ENCODE measurements at places on chromosomes 2 and 18. TPM values are rescaled to one million over a fixed set of nuclear protein-coding genes. Genes with fewer than 3 reads are reported as not detected.
A peak's percentile ranks its signal among the peaks of the same experiment; 100 is the strongest.

GRCh38 chr2:227219312-227220105 is 55.1 kb downstream of the COL4A3 start:
- H3K36me3 ChIP-seq, result no peaks in the 10 kb centered on the region
- no peaks in the 10 kb centered on the region for H3K27me3 ChIP-seq
- H3K27ac ChIP-seq, result no peak overlapping the region
- DNase-seq, result no peak
- H3K4me1 ChIP-seq, result peaks cover 7% of the 10 kb centered on the region
- no peak overlapping the region for H3K4me3 ChIP-seq

DNA sequence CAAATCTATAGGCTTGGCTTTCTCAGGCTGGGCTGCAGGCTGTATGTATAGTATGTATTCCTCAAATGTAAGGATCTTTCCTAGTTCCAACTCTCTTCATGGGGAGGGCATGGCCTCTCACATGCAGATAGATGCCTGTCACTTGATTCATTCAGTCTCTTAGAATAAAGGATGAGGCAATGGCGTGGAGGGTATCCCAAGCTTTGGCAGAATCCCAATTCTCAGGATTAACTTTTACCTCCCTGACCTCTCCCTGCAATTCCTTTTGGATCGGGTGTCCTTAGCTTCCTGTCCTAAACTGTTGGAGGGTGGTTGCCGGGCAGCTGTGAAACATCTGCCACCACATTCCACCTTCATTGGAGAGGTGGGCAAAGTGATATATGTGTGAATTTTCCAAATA is 80.3 kb downstream of the INSIG2 start:
- H3K4me1 ChIP-seq, result no peaks in the 10 kb centered on the region
- no peaks in the 10 kb centered on the region for H3K27me3 ChIP-seq
- no peaks in the 10 kb centered on the region for H3K36me3 ChIP-seq
- H3K27ac ChIP-seq, result no peak overlapping the region

DNA sequence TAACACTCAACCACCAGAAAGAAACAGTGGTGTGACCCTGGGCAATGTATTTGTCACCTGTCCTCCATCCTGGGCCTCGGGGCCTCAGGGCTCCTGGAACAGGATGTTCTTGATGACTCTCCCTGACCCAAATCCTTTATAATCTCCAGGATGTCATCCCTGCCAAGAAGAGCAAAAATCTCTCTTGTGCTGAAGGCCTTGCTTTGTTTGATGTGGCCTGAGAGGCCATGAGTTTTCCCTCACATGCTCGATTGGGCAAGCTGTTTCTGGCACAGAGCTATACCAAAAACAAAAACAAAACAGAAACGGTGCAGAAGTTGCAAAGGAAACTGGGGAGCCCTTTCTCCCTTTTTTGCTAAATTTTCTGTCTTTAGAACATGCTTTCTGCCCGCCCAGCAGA is 35.7 kb upstream of the ST3GAL5 start:
- H3K4me1 ChIP-seq, result peaks cover 14% of the 10 kb centered on the region
- no peak overlapping the region for H3K27ac ChIP-seq
- no peaks in the 10 kb centered on the region for H3K27me3 ChIP-seq
- no peaks in the 10 kb centered on the region for H3K36me3 ChIP-seq

DNA sequence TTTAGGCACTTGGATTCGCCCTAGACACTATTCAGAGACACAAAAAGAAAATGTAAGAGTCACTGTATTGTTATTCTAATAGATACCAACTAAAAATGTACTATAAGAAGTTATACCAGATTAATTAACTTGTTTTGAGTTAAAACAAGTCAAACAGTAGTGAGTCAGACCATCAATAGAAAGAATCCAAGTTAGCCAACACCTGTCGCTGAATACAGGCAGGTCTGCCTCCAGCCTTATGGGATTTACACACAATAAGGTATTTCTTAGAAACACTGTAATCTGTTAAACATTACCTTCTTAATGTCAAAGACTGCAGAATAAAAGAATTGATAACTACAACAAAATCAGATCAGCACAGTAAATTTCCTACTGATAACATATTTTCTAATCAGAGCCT is 181.4 kb downstream of the DYM start:
- no peak overlapping the region for H3K27ac ChIP-seq
- H3K27me3 ChIP-seq, result no peaks in the 10 kb centered on the region
- DNase-seq, result no peak
- H3K4me3 ChIP-seq, result no peak overlapping the region
- peaks cover 26% of the 10 kb centered on the region for H3K4me1 ChIP-seq

DNA sequence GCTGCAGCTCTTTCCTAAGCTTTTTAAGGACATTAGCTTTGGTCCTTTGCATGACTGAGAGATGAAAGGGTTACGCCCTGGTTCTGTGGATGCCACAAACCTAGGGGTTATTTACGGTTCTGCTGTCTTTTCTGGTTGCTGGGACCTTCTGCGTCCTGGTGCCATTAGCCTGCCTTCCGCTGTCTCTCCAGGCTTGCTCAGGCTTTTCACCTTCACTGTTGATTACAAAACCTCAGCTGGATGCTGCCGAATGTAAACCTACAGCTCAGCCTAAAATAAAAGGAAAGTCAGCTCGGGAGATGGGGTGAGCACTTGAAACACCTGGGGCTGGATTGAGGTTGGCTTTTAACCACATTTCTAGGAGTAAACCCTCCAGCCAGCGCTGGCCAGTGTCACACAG is 130.9 kb upstream of the ARHGAP28 start:
- no peaks in the 10 kb centered on the region for H3K27me3 ChIP-seq
- DNase-seq, result no peak
- no peaks in the 10 kb centered on the region for H3K36me3 ChIP-seq
- no peaks in the 10 kb centered on the region for H3K4me1 ChIP-seq
- H3K27ac ChIP-seq, result no peak overlapping the region

DNA sequence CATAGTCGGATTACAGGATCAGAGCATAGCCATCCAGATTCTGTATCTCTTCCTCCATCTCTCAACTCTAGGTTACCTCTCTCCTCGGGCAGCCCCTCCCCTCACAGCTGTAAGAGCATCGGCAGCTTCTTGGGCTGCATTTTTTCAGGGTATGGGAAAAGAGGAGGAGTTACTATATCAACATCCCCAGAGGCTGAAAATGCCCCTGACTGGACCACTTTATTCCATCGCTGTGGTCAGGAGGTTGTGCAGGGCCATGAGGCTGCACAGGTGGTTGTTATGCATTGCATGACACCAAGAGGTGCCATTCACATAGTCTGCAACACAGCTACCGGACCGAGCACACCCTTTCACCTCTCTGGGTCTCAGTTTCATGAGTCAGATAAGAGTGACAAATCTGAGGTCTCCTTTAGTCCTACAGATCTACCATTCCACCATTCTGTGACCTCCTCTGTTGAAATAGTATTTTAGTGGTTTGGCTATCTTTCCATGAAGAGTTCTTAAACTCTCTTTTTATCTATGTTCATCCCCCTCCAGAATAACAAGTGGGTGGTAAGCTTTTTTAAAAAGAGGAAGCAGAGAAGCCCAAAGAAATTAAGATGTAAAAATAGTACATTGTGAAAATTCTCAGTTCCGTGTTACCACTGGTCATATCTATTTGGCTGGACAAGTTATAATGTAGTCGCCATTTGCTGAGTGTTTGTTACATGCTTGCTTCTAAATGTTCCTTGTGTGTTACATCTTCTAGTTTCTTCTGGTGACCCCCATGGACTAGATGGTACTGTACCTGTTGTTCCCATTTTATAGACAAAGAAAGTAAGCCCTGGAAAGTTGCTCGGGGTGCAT is 56.6 kb upstream of the SLC1A4 start:
- H3K4me3 ChIP-seq, result no peak overlapping the region
- no peaks in the 10 kb centered on the region for H3K4me1 ChIP-seq
- no peaks in the 10 kb centered on the region for H3K36me3 ChIP-seq

DNA sequence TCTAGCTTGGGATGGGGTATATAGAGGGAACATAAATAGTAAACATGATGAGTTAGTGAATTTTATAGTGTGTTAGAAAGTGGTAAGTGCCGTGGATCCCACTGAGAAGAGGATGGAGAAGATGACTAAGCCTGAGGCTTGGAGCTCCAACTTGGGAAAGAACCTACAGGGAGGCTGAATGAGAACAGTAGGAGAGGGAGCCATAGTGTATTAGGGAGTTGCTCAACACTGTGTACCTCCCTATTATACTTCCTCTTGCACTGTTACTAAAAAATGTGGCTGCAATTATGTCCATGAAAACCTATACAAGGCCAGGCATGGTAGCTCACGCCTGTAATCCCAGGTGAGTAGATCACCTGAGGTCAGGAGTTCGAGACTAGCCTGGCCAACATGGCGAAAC is 2.9 kb upstream of the SLC19A3 start:
- no peak overlapping the region for H3K4me3 ChIP-seq
- H3K27me3 ChIP-seq, result peaks cover 7% of the 10 kb centered on the region
- H3K27ac ChIP-seq, result no peak overlapping the region
- no peaks in the 10 kb centered on the region for H3K36me3 ChIP-seq
- DNase-seq, result no peak

DNA sequence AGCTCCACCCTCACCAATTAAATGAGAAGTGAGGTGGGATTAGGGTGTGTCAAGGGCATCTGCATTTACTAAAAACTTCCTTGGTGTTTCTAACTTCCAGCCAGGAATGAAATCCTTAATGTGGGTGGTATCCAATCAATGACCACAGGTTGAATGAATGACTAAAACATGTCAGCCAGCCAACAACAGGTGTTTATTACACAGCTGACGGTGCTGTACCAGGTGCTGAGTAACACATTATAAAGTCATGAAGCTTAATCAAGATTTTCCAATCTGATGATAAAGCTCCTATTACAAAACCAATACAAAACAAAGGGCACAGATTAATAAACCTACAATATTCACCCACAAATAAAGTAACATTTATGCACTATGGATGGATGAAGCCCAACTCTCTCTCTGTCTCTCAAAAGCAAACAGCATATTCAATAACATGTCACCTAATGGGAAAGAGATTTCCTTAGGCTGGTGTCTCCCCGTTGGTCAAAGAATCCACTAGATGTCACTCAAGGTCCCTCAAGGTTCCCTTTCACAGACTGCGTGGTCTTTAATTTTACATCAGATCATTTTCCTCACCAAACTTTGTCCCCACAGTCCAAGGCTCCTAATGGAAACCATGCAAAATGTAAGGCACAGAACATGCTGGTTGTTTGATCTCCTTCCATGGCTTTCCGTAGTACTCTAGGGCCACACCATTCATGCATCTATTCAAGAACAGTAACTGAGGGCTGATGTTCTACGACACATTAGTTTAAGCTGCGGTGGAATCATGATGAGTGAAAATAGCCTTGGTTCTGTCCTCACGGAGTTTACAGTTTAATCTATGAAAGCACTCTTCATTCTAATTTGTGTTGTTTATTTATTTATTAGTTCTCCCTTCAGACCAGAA is 6.4 kb upstream of the PTPN4 start:
- peak; percentile 54 for DNase-seq
- no peaks in the 10 kb centered on the region for H3K27me3 ChIP-seq
- no peak overlapping the region for H3K4me3 ChIP-seq

DNA sequence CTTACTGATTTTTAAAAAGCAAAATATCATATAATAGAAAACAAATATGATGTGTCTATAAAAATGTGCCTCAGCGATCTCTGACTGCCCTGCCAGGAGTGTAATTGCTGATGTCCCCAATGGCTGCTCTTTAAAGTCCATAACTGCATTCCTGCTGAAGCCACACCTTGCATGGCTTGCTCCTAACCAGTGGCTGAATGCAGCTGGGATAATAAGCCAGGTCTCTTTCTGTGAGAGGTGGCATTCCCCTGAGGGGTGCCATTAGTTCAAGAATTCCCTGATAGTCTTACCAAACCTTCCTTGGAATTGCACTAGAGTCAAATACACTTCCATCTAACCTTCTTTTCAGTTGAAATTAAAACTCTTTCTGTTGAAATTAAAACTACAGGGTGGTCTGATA is 125.8 kb upstream of the ZNF804A start:
- no peak overlapping the region for H3K4me3 ChIP-seq
- H3K4me1 ChIP-seq, result no peaks in the 10 kb centered on the region
- H3K27ac ChIP-seq, result no peak overlapping the region
- H3K36me3 ChIP-seq, result no peaks in the 10 kb centered on the region

GRCh38 chr2:180787330-180787729 is 193.1 kb upstream of the UBE2E3 start:
- no peak for DNase-seq
- H3K4me1 ChIP-seq, result no peaks in the 10 kb centered on the region
- H3K27ac ChIP-seq, result no peak overlapping the region
- no peaks in the 10 kb centered on the region for H3K36me3 ChIP-seq
- H3K4me3 ChIP-seq, result no peak overlapping the region
- H3K27me3 ChIP-seq, result no peaks in the 10 kb centered on the region

- H3K4me1 ChIP-seq, result peaks cover 21% of the 10 kb centered on the region
- H3K27ac ChIP-seq, result no peak overlapping the region
- no peaks in the 10 kb centered on the region for H3K36me3 ChIP-seq
Observed at GRCh38 chr2:166158546-166158945, 30.7 kb upstream of the SCN1A start.

DNA sequence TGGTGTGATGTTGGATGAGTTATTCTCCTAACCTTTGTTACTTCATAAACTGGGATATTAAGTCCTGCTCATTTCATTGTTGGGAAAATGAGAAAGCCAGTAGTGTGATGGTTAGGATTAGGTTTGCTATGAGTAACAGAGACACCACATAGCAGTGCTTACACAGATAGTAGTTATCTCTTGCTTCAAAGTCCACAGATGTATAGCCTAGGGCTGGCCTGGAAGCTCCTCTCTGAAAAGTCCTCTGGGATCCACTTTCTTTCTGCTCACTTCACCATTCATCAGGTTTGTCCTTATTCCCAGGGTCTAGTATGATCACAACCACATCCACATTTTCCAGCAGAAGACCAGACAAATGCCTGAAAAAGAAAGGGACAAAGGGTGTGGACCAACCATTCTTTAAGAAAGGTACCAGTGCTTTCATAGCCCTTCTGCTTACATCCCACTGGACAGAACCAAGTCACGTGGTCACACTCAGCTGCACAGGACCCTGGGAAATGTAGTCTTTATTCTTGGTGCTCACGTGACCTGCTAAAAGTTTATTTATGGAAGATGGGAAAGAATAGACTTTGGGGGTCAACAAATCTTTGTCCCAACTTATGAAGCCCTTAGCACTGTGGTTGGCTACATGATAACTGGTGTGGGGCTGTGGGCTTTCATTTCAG is 108.9 kb downstream of the INSIG2 start:
- H3K4me1 ChIP-seq, result no peaks in the 10 kb centered on the region
- no peak overlapping the region for H3K27ac ChIP-seq
- H3K36me3 ChIP-seq, result no peaks in the 10 kb centered on the region
- H3K4me3 ChIP-seq, result no peak overlapping the region
- H3K27me3 ChIP-seq, result no peaks in the 10 kb centered on the region
- DNase-seq, result peak; percentile 53

- peak overlapping the region; percentile 66 for H3K27ac ChIP-seq
- no peaks in the 10 kb centered on the region for H3K27me3 ChIP-seq
- H3K4me3 ChIP-seq, result no peak overlapping the region
- no peaks in the 10 kb centered on the region for H3K36me3 ChIP-seq
- DNase-seq, result peak; percentile 29
Observed at GRCh38 chr2:127392828-127393578, 5.2 kb upstream of the MAP3K2 start.

The NT5DC4 gene
- not detected for total RNA-seq

The SLC23A3 gene
- 1.2 TPM for total RNA-seq

The CDH2 gene
- 165 TPM for total RNA-seq

The CNDP2 gene
- total RNA-seq, result 40.5 TPM

The GRP gene
- not detected for total RNA-seq

Data from GM23248 (cell line).